ENCODE measurements at places on chromosomes 2 and 18.

- no peak for DNase-seq
Observed at GRCh38 chr2:238128061-238128440, 10.4 kb upstream of the KLHL30 start.

DNA sequence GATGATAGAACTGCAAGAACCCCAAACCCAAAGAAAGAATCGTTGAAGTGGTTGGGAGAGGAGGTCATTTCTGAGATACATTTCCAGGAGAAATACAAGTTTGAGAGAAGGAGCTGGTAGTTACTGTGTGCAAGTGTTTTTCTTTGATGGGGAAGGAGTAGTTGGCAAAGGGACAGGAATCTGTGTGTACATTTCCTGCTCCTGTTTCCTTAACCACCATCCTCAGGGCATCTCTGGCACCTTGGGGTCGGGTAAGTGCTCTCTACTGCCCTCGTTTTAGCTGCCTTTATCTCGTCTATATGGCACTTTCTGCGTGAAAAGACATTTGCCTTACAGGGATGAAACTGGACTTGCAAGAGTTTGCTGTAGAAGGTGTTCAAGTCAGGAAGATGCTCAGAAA, 27.3 kb downstream of the CDC42EP3 start:
- DNase-seq: no peak

- peak; percentile 13 for DNase-seq
Observed at GRCh38 chr2:172931918-172932520, 143.6 kb upstream of the MAP3K20 start.

DNA sequence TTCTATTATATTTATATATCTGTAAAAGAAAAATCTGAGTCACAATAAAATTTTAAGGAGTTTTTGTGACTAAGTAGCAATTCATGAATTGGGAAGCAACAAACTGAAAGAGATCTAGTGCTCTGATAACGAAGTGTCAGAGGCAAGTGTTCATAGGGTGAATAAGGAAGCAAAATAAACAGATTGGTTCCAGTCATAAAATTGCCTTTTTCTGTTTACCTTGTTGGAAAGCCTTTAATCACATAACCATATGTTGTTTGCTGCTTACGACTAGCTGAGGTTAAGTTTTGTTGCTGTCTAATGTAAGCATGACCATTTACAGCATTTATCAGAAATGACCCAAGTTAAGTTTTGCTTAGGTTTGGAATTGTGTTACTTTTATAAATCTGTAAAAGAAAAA, 358.9 kb downstream of the ARL6IP6 start:
- no peak for DNase-seq

DNA sequence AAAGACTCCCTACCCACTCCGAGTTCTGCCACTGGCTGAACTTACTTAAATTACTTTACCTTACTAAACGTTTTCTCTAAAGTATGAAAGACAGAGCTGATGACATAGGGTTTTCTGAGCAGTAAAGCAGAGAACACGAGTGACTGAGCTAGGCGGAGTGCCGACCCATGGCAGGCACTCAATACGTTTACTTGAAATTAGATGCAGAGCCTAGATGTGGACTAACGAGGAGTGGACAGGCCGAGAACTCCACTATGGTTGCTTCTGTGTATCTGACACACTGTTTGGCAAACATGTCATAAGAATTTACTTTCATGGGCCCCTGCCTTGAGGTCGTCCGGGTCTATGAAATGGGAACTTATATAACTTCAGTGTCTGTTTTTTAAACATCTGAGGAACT, 471.0 kb downstream of the STK39 start:
- DNase-seq: no peak

GRCh38 chr2:20227894-20228505, 3.1 kb upstream of the SDC1 start:
- no peak for DNase-seq
